Keratinocyte (primary cell): ENCODE measurements at places on chromosomes 6 and 20.

GRCh38 chr6:97674802-97675201 lies 391.8 kb upstream of the MMS22L start:
- no peaks in the 10 kb centered on the region for H3K4me1 ChIP-seq
- no peaks in the 10 kb centered on the region for H3K27me3 ChIP-seq
- no peak for DNase-seq
- no peaks in the 10 kb centered on the region for H3K36me3 ChIP-seq

GRCh38 chr6:161137320-161137719 lies 136.5 kb downstream of the AGPAT4 start:
- peaks cover 13% of the 10 kb centered on the region for H3K4me1 ChIP-seq
- H3K27ac ChIP-seq = no peak overlapping the region
- H3K4me3 ChIP-seq = no peak overlapping the region
- no peaks in the 10 kb centered on the region for H3K27me3 ChIP-seq
- DNase-seq = no peak

DNA sequence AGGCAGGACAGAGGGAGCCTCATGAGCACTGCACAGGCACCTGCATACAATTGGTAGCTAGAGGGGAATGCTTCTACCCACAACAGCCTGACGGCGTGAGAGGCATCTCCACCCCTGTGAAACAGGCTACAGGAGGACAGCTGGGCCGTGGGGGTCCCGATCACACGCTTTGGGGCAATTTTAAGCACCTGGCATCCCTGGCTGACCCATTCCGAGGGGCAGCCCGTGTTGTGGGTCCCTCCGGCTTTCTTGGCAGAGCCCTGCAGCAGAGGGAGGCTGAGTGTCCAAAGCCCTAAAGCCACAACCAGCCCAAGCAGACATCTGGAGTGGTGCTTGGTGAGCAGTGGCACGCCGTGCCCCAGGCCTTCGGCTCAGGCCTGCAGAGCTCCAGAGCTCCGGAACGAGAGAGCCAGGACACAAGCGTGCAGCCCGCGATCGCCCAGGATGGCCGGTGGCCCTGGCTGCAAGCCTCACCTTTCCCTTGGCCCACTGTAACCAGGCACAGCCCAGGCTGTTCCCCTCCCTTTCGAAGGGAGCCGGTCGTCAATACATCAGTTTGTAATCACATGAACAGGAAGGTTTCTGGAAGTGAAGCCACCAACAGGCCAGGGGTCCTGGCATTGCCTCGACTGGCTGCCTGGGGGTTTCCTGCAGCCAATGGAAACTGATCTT lies 81.4 kb downstream of the DLL1 start:
- H3K27ac ChIP-seq = no peak overlapping the region
- no peak for DNase-seq
- no peaks in the 10 kb centered on the region for H3K36me3 ChIP-seq
- peaks cover 6% of the 10 kb centered on the region for H3K27me3 ChIP-seq
- peaks cover 3% of the 10 kb centered on the region for H3K4me1 ChIP-seq
- no peak overlapping the region for H3K4me3 ChIP-seq

DNA sequence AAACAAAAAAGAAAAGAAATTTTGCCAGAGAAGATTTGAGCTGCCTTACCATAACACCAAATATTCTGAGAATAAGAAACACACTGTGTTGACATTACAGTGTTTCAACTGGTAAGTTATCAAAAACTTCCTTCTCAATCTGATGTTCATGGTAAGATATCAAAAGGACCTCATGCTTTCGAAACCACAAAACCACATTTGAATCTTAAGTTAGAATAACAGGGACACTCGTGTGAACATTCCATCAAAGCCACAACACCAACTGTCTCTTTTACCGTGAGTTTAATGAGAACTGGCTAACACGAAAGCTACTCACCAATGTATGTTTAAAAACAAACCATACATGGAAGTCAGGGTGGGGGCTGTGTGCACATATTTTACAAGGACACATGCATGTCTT lies 73.0 kb upstream of the OPRM1 start:
- DNase-seq = no peak
- H3K27me3 ChIP-seq = no peaks in the 10 kb centered on the region
- no peak overlapping the region for H3K27ac ChIP-seq
- no peak overlapping the region for H3K4me3 ChIP-seq
- no peaks in the 10 kb centered on the region for H3K4me1 ChIP-seq
- no peaks in the 10 kb centered on the region for H3K36me3 ChIP-seq

- H3K27ac ChIP-seq = no peak overlapping the region
- H3K4me3 ChIP-seq = no peak overlapping the region
- DNase-seq = no peak
- H3K27me3 ChIP-seq = no peaks in the 10 kb centered on the region
Observed at GRCh38 chr6:76495909-76496308, 423.4 kb upstream of the IMPG1 start.

DNA sequence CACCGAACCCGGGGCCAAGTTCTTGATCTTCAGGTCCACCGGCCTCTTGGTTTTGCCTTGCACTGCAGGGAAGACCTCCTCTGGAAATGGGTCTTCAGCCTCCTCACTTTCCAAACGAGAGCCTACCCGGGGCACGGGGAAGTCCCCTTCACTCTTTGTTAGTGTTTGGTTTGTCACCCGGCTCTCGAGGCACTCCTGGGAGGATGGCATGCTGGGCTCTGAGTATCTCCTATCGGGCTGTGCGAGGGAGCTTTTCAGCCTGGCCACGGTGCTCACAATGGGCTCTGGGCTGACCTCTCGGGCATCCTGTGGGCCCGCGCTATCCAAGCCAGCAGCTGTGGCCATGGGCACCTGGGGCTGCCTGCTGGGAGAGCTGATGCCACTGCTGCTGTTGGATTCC lies 8.1 kb downstream of the TAGAP start:
- peaks cover 32% of the 10 kb centered on the region for H3K4me1 ChIP-seq
- no peak overlapping the region for H3K27ac ChIP-seq
- no peaks in the 10 kb centered on the region for H3K27me3 ChIP-seq
- H3K4me3 ChIP-seq = no peak overlapping the region
- DNase-seq = no peak
